ENCODE measurements at places on chromosomes 12 and 14. TPM values are rescaled to one million over a fixed set of nuclear protein-coding genes. Genes with fewer than 3 reads are reported as not detected.

- DNase-seq: no peak
These were observed 171.0 kb downstream of the PAH start for GRCh38 chr12:102745971-102746600.

TWF1 gene
- polyA plus RNA-seq: 26.8 TPM

GRCh38 chr12:116123451-116124258 is 153.8 kb downstream of the MED13L start:
- DNase-seq: peak; percentile 39

GRCh38 chr12:47802312-47802711 is 17.4 kb downstream of the HDAC7 start:
- no peak for DNase-seq

DNA sequence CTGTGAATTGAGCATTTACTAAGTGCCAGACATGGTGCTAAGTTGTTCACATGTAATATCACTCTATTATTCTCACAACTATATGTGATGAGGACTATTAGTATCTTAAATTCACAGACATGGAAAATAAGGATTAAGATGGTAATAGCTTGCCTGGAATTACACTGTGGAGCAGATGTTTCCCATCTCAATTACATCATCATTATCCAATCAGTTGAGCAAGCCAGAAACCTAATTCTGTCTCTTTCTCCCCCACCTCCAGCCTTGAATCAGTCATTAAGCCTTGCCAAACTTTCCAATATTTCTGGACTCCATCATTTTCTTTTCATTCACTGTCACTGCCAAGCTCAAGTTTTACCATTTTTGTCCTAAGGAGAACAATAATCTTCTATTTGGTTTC is 287.8 kb upstream of the KITLG start:
- peak; percentile 5 for DNase-seq

GRCh38 chr12:128387811-128388422 is 120.9 kb downstream of the TMEM132C start:
- no peak for DNase-seq

ALDH1L2 gene
- 6.5 TPM for polyA plus RNA-seq

GRCh38 chr12:49609875-49610154 is 4.4 kb upstream of the FAM186B start:
- no peak for DNase-seq
